ENCODE measurements at places on chromosomes 7 and 10.

DNA sequence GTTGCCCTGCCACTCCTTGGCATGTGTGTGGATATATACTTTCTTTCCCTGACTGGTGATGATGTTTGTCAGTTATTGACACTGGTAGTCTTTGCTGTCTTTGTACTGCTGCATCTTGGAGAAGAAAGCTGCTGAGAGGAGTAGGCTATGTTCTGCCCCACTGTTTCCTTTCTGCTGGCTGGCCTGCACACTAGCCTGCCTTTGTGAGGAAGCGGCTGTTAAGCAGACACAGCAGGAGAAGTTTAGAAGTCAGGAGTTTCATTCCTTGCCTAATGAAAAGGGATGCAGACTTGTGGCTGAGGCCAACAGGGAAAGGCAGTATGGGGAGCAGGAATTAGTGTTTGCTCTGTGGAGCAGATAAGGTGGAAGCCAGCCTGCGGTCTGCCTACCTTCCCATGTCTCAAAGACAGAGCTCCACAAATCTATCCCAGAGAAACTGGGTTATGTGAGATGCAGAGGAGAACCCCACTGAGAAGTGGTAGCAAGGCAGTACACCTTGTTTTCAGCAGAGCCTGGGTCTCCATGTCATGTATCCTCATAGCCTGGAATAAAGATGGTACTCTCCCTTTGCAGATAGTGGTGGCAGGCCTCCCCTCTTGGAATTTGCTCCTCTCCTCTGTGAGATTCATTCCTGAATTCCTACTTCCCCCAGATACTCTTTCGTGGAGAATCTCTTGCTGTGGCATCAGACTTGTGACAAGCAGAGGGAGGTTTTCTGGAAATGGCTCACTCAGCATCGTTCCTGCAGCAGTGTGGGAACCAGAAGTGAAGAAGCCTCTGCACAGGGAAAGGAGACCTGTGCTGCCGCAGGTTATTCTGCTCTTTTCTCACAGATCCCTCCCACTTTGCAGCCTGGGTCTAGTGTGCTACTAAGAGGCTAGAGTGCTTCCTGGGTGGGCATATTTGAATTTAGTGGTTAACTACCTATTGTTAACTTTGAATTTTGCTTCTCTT is 130.2 kb downstream of the LRRC4 start:
- DNase-seq, result no peak

GRCh38 chr7:920351-921070 is 34.0 kb downstream of the ADAP1 start:
- no peak for DNase-seq

GRCh38 chr7:153682628-153683027 is 369.6 kb upstream of the DPP6 start:
- no peak for DNase-seq

DNA sequence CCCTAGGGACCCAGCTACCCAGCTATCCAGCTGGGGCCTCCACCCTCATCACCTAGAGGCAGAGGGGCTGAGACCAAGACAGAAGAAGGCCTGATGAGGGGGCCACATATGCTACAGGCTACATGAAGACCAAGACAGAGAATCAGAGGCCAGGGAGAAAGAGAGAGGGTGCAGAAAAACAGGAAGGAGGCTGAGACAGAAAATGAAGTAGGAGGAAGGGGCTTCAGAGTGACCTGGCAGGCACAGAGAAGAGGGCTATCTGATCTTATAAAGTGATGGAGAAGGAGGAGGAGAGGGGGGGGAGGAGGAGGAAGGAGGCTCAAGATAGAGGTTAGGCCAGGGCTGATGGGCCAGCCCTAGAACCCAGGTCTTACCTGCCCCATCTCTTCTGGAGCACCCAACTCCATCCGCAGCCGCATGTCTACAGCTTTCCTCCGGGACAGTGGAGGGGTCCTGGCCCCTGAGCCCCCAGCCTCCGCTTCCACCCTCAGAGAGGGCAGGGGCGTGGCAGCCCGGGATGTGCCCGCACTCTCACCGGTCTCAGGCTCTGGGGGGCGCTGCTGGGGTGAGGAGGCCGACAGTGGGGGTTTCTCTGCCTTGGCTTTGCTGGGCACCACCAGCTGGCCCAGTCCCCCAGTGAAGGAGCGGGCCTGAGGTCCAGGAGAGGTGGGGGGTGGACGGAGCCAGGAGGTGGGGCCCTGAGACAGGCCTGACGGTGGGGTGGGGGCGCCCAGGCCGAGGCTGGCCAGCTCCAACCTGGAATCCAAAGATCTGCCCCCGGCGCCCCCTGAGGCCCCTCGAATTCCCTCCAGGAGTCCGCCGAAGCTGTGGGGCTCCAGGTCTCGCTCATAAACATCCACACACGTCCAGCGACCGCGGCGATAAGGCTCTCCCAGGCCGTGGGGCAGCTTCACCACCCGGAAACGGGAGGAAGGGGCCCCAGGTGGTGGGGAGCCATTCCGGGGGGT is 1.8 kb downstream of the TSC22D4 start:
- no peak for DNase-seq

- no peak for DNase-seq
Measured at GRCh38 chr10:125693524-125693847, 10.5 kb upstream of the TEX36 start.

- no peak for DNase-seq
Measured at GRCh38 chr7:95788884-95789283, 16.5 kb downstream of the DYNC1I1 start.

DNA sequence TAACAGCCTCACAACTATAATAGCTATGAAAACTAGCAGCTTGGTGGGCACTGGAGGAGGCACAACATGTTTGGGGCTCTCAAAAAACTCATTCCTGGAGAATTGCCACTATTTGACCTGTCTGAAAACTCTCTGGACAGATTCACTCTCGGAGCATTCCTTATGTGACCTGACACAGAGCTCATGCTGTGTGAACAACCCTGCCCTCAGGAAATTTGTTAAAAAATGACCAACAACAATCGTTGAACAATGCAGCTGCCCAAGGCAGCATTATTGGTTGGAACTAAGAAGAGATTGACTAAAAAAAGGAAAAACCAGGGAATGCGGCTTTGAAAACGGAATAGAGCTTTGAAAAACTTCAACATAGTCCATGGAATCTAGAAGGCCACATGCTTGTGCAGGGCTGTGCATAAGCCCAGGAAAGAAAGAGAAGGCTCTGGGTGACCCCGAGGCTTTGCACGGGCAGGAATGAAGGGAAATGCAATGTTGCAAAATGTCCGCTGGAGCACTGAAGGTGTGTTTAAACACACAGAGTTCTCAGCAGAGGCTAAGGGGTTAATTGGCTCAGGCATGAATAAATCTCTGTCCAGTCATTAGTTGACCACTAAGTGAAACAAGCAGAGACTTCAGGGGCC is 52.8 kb downstream of the NAMPT start:
- DNase-seq, result no peak

- no peak for DNase-seq
Measured at GRCh38 chr10:29479081-29479925, 155.5 kb downstream of the SVIL start.

GRCh38 chr10:74949843-74950765 is 123.7 kb downstream of the KAT6B start:
- DNase-seq, result no peak

- no peak for DNase-seq
Measured at GRCh38 chr7:84187813-84188510, 6.6 kb downstream of the SEMA3A start.

DNA sequence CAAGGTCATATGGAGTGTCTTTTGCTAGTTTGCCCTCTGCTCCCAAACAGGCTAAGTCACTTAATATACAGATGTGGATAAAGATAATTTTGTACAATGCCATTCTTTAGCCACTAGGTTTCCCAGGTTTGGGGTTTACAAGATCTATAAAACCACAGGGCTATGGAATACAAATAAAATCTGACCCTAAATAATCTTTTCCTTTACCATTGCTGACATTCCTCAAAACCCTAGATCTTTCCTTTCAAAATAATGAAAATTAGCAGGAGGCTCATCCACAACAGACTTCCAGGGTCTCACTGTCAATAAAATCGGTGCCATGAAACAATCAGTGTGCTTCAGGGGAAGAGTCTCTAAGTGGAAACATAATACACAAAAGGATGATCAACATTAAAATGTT is 148.4 kb downstream of the CPEB3 start:
- no peak for DNase-seq

DNA sequence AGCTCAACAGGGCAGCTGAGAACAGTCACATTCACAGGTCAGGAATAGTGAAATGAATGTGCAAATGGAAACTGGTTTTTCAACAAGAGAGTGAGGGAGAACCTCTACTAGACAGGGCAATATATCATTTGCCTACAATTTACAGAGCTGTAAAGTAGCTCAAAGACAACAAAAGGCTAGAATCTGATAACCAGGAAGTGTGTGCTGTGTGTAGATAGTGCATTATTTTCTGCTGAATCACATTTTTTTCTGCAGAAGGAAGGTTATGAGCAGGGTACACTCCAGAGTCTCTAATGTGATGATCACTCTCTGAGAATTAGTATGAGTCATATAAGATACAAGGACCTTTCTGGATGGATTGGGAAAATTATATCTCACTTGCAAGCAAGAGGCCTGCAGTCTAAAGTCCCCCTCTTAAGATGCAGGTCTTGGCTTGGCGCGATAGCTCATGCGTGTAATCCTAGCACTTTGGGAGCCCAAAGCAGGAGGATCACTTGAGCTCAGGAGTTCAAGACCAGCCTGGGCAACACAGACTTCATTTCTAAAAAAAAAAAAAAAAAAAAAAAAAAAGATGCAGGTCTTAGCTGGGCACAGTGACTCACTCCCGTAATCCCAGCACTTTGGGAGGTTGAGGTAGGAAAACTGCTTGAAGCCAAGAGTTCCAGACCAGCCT is 59.9 kb upstream of the COBL start:
- no peak for DNase-seq

DNA sequence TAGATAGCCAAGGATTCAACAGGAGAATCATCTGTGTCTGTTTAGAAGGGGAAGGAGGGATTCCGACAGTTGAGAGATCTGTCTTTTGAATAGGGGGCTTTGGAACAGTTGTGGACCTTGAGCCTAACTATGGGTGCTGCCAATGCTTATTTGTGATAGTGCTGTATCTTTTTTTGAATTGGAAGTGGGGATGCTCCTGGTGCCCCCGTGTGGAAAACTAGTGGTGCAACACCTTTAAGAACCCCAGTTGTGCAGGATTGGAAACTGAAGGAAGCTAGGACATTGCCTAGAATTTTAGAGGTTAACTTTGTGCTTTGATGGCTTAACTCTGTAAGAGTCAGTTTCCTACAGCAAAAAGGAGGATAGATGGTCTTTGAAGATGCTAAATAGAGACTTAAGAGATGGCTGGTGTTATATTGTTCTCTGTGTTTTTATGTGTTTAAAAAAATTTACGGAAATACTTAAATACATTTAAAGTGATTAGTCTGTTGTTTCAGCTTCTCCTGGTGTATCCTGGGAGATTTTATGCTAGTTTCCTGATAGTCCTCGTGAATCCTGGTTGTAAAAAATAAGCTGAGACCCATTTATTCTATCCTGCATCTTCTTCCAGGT is 69.3 kb downstream of the AP3M1 start:
- no peak for DNase-seq

DNA sequence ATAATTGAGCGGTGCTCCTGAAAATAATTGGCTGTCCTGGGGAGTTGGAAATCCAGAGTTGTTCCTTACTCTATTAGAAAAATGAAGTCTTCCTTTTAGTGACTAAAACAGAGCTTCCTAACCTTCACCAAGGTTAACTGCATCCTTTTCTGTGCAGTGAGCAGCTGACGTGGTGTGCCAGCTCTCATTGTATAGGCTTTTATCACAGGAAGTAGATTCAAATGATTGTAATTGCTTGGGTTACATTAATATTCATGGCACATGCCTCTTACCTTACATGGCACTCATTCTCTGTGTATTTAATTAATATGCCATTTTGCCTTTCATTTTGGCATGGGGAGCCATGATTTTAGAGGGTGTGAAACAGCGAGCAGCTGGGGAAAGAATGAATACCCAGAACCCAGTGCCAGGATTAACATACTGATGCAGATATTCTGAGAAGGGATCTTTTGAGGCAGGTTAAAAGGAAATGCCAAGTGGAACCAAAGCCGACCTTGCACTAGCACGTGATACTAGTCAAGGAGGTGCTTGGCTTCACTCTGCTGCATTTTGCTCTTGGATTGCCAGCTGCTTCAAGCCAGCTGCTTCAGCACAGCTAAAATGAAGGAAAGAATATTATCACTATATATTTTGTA is 115.3 kb downstream of the ST7 start:
- DNase-seq, result no peak

All from AG04449 (cell line).